ENCODE measurements at places on chromosomes 1 and 21. TPM values are rescaled to one million over a fixed set of nuclear protein-coding genes. Genes with fewer than 3 reads are reported as not detected.

Gene S100A14
- 0.63 TPM for total RNA-seq

Gene ASPM
- total RNA-seq: 32.4 TPM

Gene BMP8B
- total RNA-seq: 0.42 TPM

Gene KIFAP3
- total RNA-seq: 3.8 TPM

Gene ALG14
- 2.7 TPM for total RNA-seq

Gene BRDT
- 0.15 TPM for total RNA-seq

DNA sequence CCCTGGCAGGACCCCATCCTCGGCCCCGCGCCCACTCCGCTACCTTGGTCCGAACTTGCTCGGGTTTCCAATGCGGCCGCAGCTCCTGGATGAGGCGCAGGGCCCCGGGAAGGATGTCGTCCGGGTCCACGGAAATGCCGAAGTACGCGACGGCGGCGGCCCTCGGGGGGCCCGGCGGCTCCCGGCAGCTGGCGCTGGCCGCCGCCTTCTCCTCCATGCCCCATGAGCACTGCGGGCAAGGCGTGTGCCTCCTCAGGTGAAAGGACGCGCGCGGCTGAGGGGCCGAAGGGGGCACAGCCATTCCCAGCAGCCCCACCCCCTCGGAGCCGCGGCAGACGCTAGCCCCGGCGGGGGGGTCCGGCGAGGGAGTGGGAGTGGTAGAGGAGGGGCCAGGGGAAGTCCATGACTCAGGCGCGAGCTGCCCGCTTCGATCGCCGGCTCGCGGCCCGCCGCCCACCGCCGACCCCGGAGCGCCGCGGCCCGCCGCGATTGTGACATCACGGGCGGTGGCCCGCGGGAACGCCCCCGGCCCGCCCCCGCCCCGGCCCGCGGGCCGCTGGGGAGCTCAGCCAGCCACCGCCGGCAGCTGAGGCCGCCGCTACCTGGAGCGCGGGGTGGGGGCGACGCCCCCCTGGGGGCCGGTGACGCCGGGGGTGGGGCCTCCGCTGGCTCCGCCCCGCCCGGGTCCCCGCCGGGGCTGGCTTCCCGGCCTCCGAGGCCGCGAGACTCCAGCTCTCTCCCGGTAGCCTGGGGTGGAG lies at the start of gene ETNK2:
TSS of gene ETNK2 (minus strand) at position 493 of the 758 bp plus-strand sequence. CDS start at position 301, 192 bp downstream.
- H3K36me3 ChIP-seq: no peaks in the 10 kb centered on the region
- H3K27me3 ChIP-seq: no peaks in the 10 kb centered on the region
- H3K4me1 ChIP-seq: peaks cover 4% of the 10 kb centered on the region

- H3K27ac ChIP-seq: no peak overlapping the region
- no peak overlapping the region for H3K4me3 ChIP-seq
- H3K27me3 ChIP-seq: no peaks in the 10 kb centered on the region
- H3K36me3 ChIP-seq: no peaks in the 10 kb centered on the region
- no peaks in the 10 kb centered on the region for H3K4me1 ChIP-seq
- peak; percentile 81 for DNase-seq
These were observed 2154.7 kb downstream of the MRPL39 start for GRCh38 chr21:23452384-23453083.

- peak; percentile 94 for DNase-seq
- no peaks in the 10 kb centered on the region for H3K36me3 ChIP-seq
- no peak overlapping the region for H3K27ac ChIP-seq
- H3K4me1 ChIP-seq: no peaks in the 10 kb centered on the region
- peak overlapping the region; percentile 53 for H3K4me3 ChIP-seq
These were observed 22.9 kb upstream of the FAM20B start for GRCh38 chr1:179002552-179003345.

DNA sequence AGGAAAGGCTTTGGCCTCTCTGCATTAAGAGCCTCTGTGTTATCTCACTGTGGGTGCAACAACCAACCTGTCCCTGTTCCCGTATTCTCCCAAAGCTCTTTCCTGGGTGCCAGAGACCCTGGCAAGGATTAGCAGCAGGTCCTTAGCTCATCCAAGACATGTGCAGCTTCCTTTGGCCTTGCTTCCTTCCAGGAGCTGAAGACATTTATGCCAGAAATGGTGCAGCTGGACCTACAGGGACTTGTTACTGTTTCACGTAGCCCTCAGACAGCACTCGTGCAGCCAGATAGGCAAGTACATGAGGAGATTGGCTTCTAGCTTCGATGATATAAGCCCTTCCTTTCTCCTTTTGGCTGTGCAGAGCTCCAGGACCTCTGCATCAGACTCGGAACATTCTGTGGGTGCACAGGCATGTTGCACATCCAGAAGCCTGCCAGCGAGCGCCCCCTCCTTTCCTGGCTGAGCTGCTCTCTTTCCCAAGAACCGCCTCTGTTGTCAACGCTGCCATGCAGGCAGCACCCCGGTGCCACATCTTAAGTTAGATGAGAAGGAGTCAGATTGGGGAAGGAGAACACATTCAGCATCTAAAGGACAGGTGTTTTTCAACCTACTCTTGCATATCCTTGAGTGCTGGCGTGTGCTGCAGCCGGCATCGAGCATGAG lies 284.5 kb upstream of the PLXNA2 start:
- H3K4me3 ChIP-seq: no peak overlapping the region
- no peak overlapping the region for H3K27ac ChIP-seq
- peaks cover 9% of the 10 kb centered on the region for H3K4me1 ChIP-seq
- no peaks in the 10 kb centered on the region for H3K27me3 ChIP-seq
- no peak for DNase-seq
- H3K36me3 ChIP-seq: no peaks in the 10 kb centered on the region

GRCh38 chr21:44395260-44395659 lies 41.8 kb downstream of the TRPM2 start:
- H3K4me1 ChIP-seq: no peaks in the 10 kb centered on the region
- DNase-seq: no peak

GRCh38 chr1:247113094-247113497 lies 8.9 kb upstream of the ZNF669 start:
- H3K27ac ChIP-seq: no peak overlapping the region
- DNase-seq: no peak
- H3K4me1 ChIP-seq: no peaks in the 10 kb centered on the region
- H3K4me3 ChIP-seq: 0 out of 2 replicates have a peak overlapping the region, but pooled peaks have one; percentile 54
- H3K27me3 ChIP-seq: peaks cover 4% of the 10 kb centered on the region

- no peaks in the 10 kb centered on the region for H3K4me1 ChIP-seq
- DNase-seq: no peak
- no peaks in the 10 kb centered on the region for H3K27me3 ChIP-seq
- H3K4me3 ChIP-seq: no peak overlapping the region
- peaks cover 20% of the 10 kb centered on the region for H3K36me3 ChIP-seq
- H3K27ac ChIP-seq: no peak overlapping the region
These were observed 9.9 kb upstream of the NDC1 start for GRCh38 chr1:53847980-53848379.

GRCh38 chr1:150365941-150366340 lies 2.0 kb downstream of the RPRD2 start:
- no peaks in the 10 kb centered on the region for H3K4me1 ChIP-seq
- H3K4me3 ChIP-seq: peak overlapping the region; percentile 98
- H3K27me3 ChIP-seq: no peaks in the 10 kb centered on the region
- H3K36me3 ChIP-seq: peaks cover 8% of the 10 kb centered on the region
- no peak overlapping the region for H3K27ac ChIP-seq

GRCh38 chr1:171480035-171480434 lies 5.3 kb upstream of the PRRC2C start:
- no peaks in the 10 kb centered on the region for H3K27me3 ChIP-seq
- DNase-seq: no peak
- H3K36me3 ChIP-seq: no peaks in the 10 kb centered on the region
- no peak overlapping the region for H3K27ac ChIP-seq

DNA sequence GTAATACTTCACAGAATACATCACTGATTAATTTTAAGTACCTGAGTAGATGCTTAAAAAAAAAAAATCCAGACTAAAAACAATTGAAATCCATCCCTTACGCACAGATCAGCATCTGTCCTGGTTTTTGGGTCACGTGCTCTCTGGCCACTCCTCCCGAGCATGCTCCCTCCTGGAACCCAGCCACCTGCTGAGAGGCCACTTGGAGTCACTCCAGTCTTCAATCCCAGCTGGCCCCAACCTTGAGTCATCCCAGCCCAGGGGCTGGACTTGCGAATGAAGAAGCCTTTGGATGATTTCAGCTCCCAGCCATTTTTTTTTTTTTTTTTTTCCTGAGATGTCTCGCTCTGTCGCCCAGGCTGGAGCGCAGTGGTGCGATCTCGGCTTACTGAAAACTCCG lies 8.9 kb downstream of the MAP1LC3C start:
- H3K36me3 ChIP-seq: no peaks in the 10 kb centered on the region
- H3K27ac ChIP-seq: no peak overlapping the region
- H3K4me3 ChIP-seq: no peak overlapping the region
- H3K4me1 ChIP-seq: no peaks in the 10 kb centered on the region
- H3K27me3 ChIP-seq: no peaks in the 10 kb centered on the region
- peak; percentile 63 for DNase-seq

- no peak overlapping the region for H3K4me3 ChIP-seq
- H3K4me1 ChIP-seq: no peaks in the 10 kb centered on the region
- no peaks in the 10 kb centered on the region for H3K27me3 ChIP-seq
- no peak for DNase-seq
These were observed 172.4 kb downstream of the VPS13D start for GRCh38 chr1:12402159-12402673.

GRCh38 chr1:161954050-161954449 lies 69.6 kb downstream of the OLFML2B start:
- H3K4me1 ChIP-seq: no peaks in the 10 kb centered on the region
- DNase-seq: no peak
- peaks cover 5% of the 10 kb centered on the region for H3K36me3 ChIP-seq
- H3K27me3 ChIP-seq: no peaks in the 10 kb centered on the region

DNA sequence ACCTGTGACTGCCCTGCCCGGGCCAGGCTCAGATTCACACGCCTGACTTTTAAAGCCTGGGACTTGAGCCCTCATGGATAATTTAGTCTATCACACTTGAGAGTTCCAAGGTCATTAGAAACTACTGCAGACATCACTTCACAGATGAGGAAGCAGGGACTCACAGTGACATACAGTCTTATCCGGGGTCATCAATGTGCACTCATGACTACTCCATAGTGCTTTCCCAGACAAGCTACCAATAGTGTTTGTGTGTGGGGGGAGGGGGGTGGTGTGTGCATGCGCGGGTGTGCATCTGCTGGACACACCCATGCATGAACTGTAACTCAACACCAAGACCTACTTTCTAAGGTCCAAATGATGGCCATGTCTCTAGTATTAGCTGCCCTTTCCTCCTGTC lies 16.1 kb upstream of the SLC5A9 start:
- no peak overlapping the region for H3K27ac ChIP-seq
- no peaks in the 10 kb centered on the region for H3K27me3 ChIP-seq
- no peaks in the 10 kb centered on the region for H3K36me3 ChIP-seq
- H3K4me3 ChIP-seq: no peak overlapping the region
- peaks cover 2% of the 10 kb centered on the region for H3K4me1 ChIP-seq
- no peak for DNase-seq

- no peak for DNase-seq
- H3K4me3 ChIP-seq: no peak overlapping the region
- H3K27me3 ChIP-seq: no peaks in the 10 kb centered on the region
- H3K4me1 ChIP-seq: peaks cover 13% of the 10 kb centered on the region
- no peaks in the 10 kb centered on the region for H3K36me3 ChIP-seq
These were observed 1.4 kb downstream of the TPM3 start for GRCh38 chr1:154190550-154190949.

DNA sequence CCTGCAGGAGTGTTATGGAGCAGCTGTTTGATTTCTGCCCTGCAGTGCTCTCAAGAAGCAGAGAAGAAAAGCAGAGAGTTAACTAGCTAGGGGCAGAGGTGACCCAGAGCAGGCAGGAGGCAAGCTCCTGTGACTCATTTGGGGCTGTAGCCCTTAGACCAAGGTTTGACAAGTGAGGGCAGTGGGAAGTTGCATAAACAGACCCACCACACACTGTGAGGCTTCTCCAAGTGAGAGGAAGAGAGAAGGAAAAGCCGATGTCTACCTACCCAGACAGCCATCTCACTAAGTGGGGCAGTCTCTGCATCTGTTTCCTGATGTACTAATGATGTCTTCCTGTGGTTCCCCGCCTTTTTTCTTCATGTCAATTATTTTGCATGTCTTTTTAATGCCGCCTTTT lies 159.9 kb upstream of the NR5A2 start:
- no peak overlapping the region for H3K4me3 ChIP-seq
- H3K4me1 ChIP-seq: peaks cover 2% of the 10 kb centered on the region
- no peaks in the 10 kb centered on the region for H3K27me3 ChIP-seq
- no peak for DNase-seq
- no peak overlapping the region for H3K27ac ChIP-seq

GRCh38 chr1:225813214-225813964 lies 3.5 kb downstream of the EPHX1 start:
- no peak overlapping the region for H3K4me3 ChIP-seq
- no peak for DNase-seq
- no peaks in the 10 kb centered on the region for H3K27me3 ChIP-seq
- peaks cover 4% of the 10 kb centered on the region for H3K36me3 ChIP-seq
- H3K4me1 ChIP-seq: peaks cover 13% of the 10 kb centered on the region
- no peak overlapping the region for H3K27ac ChIP-seq

DNA sequence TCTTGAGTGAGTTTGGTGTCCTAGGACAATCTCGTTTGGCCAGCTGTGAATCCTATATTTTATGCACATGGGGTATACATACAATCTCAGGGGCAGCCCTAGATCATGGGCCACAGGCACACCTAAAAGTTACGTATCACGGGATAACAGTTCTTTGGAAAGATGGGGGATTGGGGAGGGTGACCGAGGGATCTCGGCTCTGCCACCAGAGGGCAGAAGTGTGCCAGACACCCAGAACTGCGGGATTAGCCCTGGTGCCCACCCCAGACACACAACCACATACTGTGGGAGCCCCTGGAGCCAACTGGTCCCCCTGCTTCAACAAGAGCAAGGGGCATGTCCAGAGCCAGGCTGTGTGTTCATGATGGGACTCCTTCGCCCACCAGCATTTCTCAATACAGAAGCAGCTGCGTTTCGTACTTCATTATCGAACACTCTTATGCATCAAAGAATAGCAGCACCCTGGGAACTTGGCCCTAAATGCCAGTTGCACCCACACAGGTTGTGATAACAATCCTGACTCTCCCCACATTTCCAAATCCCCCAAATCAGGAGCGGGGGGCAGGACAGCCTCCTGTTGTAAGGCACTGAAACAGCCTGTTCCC lies 37.4 kb downstream of the TMCO4 start:
- no peaks in the 10 kb centered on the region for H3K27me3 ChIP-seq
- H3K4me1 ChIP-seq: peaks cover 6% of the 10 kb centered on the region
- peak; percentile 61 for DNase-seq
- no peak overlapping the region for H3K4me3 ChIP-seq

- no peaks in the 10 kb centered on the region for H3K4me1 ChIP-seq
- no peak overlapping the region for H3K27ac ChIP-seq
- H3K36me3 ChIP-seq: no peaks in the 10 kb centered on the region
- H3K4me3 ChIP-seq: no peak overlapping the region
These were observed 37.3 kb upstream of the IL10 start for GRCh38 chr1:206809504-206810084.

- no peaks in the 10 kb centered on the region for H3K36me3 ChIP-seq
- peak overlapping the region; percentile 81 for H3K4me3 ChIP-seq
- peak overlapping the region; percentile 79 for H3K27ac ChIP-seq
- peaks cover 2% of the 10 kb centered on the region for H3K4me1 ChIP-seq
- H3K27me3 ChIP-seq: no peaks in the 10 kb centered on the region
These were observed 1.8 kb upstream of the PGBD5 start for GRCh38 chr1:230427981-230428380.

DNA sequence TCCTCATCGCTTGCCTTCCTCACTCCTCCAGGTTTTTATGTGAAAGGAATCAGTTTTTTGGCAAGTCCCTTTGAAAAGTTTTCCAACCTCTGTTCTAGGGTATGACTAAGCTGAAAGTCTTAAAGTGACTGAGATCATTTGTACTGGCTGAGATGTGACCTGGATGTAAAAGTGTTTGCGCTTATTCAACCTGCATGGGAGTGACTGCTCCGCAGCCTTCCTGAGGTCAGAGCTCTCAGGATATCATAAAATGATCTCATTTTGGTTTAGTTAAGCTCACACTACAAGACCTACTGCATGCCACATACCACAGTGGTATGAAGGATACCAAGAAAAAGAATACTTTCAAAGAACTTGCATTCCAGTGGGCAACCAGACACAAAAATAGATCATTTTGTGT lies 29.8 kb upstream of the TADA1 start:
- 0 out of 2 replicates have a peak, but pooled peaks cover 3% of the 10 kb centered on the region for H3K4me1 ChIP-seq
- no peaks in the 10 kb centered on the region for H3K27me3 ChIP-seq
- no peak overlapping the region for H3K27ac ChIP-seq
- H3K4me3 ChIP-seq: no peak overlapping the region
- H3K36me3 ChIP-seq: peaks cover 2% of the 10 kb centered on the region
- no peak for DNase-seq
